ENCODE measurements at places on chromosomes 6 and 20. TPM values are rescaled to one million over a fixed set of nuclear protein-coding genes. Genes with fewer than 3 reads are reported as not detected.

Gene COL11A2
- total RNA-seq, result 1.3 TPM

- no peak for DNase-seq
These were observed 32.1 kb upstream of the JAG1 start for GRCh38 chr20:10705801-10706459.

Gene C20orf141
- not detected for total RNA-seq

GRCh38 chr20:1377341-1377871, 15.4 kb downstream of the FKBP1A start:
- DNase-seq, result no peak

DNA sequence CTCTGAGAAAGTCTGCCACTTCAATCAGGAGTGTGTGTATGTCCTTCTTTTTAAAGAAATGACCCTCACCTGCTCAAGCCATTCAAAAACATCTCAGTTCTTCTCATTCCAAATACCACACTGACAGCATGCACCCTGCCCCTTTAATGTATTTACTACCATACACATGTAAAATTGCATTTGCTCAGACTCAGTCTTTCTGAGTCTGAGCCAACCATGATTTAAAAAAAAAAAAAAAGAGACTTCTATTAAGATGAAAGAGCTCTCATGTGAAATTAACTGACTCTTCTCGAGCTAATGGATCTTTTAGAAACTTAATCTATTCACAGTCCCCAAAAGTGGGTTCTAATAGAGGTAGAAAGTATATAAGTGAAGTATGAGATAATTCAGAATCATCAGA, 1.4 kb upstream of the FILIP1 start:
- no peak for DNase-seq

Gene FKBP1C
- 0.63 TPM for total RNA-seq

Gene WFDC10B
- total RNA-seq, result not detected

DNA sequence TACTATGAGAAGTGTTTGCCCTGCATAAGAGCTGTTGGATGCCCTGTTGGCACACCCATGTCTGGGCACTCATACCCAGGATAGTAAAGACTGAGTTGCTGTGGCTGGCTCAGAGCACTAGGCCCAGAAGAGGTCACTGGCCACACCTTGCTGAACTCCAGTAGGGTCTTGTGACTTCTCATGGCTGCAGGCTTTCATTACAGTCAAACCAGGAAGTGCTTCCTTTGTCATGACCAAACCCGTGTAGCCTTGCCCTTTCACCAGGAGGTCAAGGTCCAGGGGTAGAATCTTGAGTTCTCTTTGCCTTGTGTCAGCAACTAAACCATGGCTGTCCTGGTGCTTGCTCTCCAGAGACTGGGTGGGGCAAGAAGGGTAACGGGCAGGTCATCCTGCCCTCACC, 49.5 kb downstream of the CD164 start:
- no peak for DNase-seq

DNA sequence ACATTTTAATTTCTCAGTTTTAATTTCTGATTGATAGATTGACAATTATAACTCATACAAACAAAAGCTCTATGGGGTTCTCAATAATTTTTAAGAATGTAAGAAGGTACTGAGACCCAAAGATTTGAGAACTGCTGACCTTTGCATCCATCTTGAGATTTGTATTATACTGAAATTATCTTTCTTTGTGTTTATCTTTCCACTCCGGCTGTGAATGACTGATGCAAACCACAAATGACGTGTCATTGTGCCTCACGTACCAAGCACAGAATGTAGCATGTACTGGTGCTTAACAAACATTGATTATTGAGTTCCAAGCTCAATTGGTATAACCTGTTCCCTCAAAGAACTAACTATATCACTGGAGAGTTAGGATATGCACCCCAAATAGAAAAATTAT, 152.1 kb upstream of the SMLR1 start:
- no peak for DNase-seq

Gene NRM
- 3.7 TPM for total RNA-seq

DNA sequence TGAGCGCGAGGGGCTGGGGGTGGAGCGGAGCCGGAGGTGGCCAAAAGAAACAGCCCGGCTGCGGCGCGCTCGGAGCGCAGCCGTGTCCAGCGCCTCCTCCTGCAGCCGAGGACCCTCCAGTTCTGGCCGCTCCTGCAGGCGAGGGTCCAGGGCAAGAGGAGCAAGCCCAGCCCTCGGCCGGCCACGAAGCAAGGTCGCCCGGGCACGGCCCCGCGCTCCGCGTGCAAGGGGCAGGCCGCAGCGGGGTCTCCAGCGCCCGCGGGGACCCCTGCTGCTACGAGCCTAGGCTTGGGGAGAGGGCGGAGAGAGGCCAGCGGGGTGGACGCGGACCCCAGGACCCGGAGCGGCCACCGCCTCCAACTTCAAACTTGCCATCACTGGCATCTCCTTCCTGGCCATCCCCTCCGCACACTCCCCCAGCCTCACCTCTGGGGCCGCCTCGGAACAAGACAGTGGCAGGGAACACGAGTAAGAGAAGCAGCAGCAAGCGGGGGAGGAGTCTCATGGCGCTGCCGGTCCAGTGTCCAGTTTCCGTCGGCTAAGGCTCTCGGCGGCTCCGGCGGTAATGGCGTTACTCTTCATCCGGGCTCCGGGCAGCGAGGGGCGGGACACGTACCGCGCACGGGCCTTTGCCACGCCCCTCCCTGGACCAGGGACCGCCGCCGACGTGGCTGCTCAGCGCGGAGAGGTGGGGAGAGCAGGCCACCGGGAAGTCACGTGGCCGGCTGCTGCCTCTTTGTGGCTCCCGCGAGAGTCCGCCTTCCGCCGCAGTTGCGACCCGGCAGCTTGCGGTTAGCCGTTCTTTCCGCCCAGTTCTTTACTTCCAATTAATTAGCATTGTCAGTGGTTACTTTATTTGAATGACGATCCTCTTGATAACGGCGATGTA, at the start of gene SSR1:
Gene SSR1, minus strand, starts transcription at position 584 of the 889 bp plus-strand sequence. Its CDS starts 79 bp downstream, at position 505.
- peak; percentile 98 for DNase-seq

Gene XKR7
- total RNA-seq, result not detected

DNA sequence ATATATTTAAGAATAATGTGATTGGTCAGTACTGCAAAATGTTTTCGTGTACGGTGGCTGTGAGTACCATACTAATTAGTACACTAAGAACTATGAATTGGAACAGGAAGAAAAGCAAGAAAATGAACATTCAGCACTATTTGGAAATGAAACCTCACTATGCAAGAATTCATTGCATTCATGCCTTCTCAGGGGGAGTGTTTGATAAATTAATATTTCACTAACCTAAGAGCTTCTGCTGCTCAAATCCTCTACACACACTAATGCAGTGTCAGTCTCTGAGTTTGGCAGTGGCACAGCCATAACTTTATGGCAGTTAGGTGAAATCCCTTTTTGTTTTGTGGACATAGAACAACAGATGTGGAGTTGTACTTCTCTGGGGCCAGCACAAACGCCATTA, 60.1 kb downstream of the SLC16A10 start:
- no peak for DNase-seq

Gene MAS1
- not detected for total RNA-seq

DNA sequence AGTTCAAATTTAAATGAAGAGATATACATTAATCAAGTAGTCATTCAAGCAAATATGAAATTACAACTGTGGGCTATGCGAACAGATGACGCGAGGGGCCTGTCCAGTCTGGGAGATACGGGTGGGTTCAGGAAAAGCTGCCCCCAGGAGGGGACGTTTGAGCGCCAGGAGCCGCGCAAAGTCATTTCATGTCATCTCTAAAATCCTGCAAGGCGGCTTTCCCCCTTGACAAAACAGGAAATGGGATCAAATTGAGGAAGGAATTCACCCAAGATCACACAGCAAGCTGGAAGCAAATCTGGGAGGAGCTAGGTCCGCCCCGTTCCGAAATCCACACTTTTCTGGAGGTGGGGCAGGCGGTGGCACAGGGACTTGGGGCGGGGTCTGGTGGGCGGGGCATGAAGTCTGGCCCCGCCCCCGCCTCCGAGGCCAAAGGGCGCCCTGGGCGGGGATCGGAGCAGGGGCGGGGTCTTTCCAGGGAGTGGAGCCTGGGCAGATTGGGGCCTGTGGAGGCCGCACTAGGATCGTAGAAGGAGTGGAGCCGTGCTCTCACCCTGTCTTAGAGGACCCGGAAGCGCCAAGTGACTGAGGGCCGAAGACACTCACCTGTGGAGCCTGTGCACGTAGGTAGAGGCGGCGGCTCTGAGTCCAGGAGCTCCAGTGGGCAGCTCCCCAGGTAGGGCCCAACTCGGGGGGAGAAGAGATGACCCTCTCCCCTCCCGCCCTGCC, at the start of gene LPIN3:
Gene LPIN3, plus strand, starts transcription at position 495 of the 729 bp plus-strand sequence. CDS start 4,983 bp downstream, outside the sequence.
- peak; percentile 92 for DNase-seq
